ENCODE measurements at places on chromosomes 1 and 21. TPM values are rescaled to one million over a fixed set of nuclear protein-coding genes. Genes with fewer than 3 reads are reported as not detected.

Gene PRDM16
- total RNA-seq, result 0.66 TPM

Gene NPR1
- 4.1 TPM for total RNA-seq

Gene MMEL1
- total RNA-seq, result 0.22 TPM

Gene ARHGEF11
- total RNA-seq, result 34.0 TPM

All from uterine smooth muscle cell (primary cell).